Ureter (tissue), 1 donor: ENCODE measurements at places on chromosomes 4 and X. TPM values are rescaled to one million over a fixed set of nuclear protein-coding genes. Genes with fewer than 3 reads are reported as not detected.
A peak's percentile ranks its signal among the peaks of the same experiment; 100 is the strongest.

DNA sequence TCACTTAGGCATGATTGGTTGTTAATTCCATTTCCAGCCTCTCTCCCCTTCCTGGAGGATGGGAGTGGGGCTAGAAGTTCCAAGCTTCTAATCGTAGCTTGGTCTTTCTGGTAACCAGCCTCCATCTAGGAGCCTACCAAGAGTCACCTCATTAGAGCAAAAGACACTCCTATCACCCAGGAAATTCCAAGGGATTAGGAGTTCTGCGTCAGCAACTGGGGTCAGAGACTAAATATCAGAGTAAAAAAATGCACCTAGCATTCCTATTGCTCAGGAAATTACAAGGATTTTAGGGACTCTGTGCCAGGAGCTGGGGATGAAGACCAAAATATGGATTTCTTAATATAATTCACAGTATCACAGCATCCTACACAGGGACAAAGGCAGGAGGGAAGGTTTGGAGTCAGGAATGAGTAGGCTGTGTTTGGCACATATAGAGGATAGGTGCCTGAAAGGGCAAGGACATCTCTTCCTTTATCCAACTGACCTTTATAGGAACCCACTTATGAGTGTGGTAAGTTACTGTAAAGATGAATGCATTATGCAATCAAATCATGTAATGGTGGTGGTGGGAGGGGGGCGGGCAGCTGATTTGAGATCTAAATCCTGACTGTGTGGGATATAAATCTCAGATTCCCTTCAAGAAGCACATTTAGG lies 30.5 kb upstream of the LIMCH1 start:
- no peak for DNase-seq

DNA sequence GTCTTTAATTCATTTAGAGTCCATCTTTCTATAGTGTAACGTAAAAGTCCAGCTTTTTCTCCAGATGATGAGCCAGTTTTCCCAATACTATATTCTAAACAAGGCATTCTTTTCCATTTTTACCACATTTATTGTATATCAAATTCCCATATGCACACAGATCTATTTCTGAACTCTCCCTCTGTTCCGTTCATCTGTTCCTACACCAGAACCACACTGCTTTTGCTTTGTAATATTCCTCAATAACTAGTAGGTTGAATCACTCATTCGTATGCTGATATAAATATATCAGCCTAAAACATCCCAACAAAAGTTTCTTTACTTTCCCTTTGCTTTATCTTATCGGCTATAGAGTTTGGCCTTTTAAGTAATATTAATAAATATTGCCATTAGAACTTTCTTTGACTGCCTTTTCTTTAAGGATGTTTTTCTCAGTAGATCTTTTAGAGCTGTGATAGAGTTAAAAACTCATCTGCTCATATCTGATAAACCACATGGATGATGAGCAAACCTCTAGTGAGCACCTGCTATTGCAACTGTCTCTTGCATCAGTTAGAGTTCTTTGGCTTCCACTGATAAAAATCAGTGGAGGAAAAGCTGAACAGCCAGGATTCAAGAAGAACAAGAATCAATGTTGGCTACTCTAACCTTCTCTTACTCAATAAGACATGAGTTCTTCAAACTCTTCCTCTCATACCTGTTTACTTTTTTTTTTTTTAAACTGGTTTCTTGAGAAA lies 13.1 kb upstream of the RPL34 start:
- DNase-seq = no peak

The POU3F4 gene
- total RNA-seq = not detected

- no peak for DNase-seq
These were observed 161.5 kb upstream of the SFRP2 start for GRCh38 chr4:153950100-153950979.

- DNase-seq = no peak
These were observed 3.8 kb upstream of the ZCCHC4 start for GRCh38 chr4:25308761-25309160.

- DNase-seq = peak; percentile 78
These were observed 19.5 kb upstream of the CCNI start for GRCh38 chr4:77095101-77095821.

- no peak for DNase-seq
These were observed 141.2 kb upstream of the SCML1 start for GRCh38 chrX:17596061-17596460.

DNA sequence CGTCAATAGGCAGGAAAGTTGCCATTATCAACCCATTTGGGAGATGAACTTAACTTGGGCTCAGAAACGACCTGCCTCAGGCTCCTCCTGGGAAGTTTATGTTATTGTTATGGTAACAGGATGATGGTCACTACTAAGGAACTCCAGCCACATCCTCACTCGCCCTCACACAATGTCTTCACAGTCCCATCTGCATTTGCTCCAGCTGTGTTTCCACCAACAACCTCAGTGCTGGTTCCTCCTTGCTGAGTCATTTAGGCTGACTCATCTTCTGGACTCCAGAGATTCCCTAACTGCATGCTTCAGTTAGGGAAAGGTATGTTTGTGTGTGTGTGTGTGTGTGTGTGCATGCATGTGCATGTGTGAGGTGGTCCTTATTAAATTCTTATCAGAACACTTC lies 293.4 kb upstream of the BOD1L1 start:
- no peak for DNase-seq

DNA sequence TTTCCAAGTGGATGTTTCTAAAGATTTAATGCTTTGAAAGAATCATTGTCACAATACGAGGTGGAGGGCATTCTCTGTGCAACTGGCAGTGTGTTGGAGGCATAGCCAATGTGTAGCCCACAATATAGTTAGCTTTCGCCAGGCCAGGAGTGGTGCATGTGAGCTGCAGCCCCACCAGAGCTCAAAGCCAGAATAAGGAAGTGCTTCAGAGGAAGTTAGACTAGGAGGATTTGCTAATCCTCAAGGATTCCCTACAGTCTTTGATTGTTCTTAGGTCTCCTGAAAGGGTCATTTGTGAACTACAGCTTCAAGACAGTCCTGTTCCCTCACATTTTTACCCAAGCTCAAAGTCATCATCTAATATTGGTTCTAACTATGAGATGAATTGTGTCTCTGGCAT lies 16.4 kb downstream of the TRPC5OS start:
- DNase-seq = no peak

GRCh38 chr4:125323654-125324053 lies 8.9 kb downstream of the FAT4 start:
- no peak for DNase-seq

The DMP1 gene
- total RNA-seq = not detected

The CENPE gene
- total RNA-seq = 1.3 TPM

DNA sequence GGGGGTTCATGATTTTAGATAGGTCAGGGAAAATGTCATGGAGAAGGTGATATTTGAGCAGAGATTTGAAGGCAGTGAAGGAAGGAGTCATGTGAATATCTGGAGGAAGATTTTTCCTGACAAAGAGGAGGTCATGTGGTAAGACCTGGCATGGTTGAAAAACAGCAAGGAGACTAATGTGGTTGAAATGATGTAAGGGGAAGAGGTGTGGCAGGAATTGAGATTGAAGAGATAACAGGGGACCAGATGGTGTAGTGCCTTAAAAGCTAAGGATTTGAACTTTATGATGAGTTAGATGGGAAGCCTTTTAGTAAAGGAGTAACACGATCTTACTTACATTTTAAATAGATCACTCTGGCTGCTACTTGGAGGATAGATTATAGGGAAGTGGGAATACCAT lies 210.9 kb downstream of the RTL9 start:
- DNase-seq = no peak

GRCh38 chr4:53535567-53535966 lies 55.7 kb downstream of the LNX1 start:
- no peak for DNase-seq

GRCh38 chr4:146381263-146381872 lies 140.4 kb downstream of the SLC10A7 start:
- DNase-seq = no peak

The HCFC1 gene
- total RNA-seq = 73.9 TPM

The NEUROG2 gene
- total RNA-seq = not detected

DNA sequence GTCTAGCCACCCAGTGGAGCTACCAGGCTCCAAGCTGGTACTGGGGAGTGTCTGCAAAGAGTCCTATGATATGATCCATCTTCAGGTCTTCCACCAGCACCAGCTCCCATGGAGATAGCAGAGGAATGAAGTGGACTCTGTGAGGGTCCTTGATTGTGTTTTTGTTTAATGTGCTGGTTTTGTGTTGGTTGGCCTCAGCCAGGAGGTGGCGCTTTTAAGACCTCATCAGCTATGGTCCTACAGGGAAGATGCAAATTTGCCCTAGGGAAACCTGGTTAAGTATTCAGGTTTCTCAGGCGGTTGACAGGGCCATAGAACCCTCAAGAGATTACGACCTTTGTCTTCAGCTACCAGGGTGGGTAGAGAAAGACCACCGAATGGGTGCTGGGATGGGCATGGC lies 1141.1 kb downstream of the STIM2 start:
- no peak for DNase-seq

The KDR gene
- 27.4 TPM for total RNA-seq

The TRPC5OS gene
- total RNA-seq = not detected
